ENCODE measurements at places on chromosomes 3 and 15. TPM values are rescaled to one million over a fixed set of nuclear protein-coding genes. Genes with fewer than 3 reads are reported as not detected.

Gene POLR2H
- 76.4 TPM for total RNA-seq

Gene SPATA12
- 10.2 TPM for total RNA-seq

Gene PHC3
- 93.5 TPM for total RNA-seq

Gene PTPRG
- total RNA-seq: 107 TPM

Gene TRIP4
- total RNA-seq: 19.4 TPM

Gene HCN4
- total RNA-seq: 12.6 TPM

Gene ARGFX
- 0.31 TPM for total RNA-seq

Gene LRTM1
- not detected for total RNA-seq

Gene MINAR1
- 1.0 TPM for total RNA-seq

Gene CHRNB4
- 8.0 TPM for total RNA-seq

Gene GLCE
- 15.5 TPM for total RNA-seq

Gene ROBO1
- total RNA-seq: 45.1 TPM

Gene FANCD2OS
- 25.8 TPM for total RNA-seq

Gene SLC27A2
- total RNA-seq: 2.2 TPM

Gene HDC
- 5.8 TPM for total RNA-seq

Gene TTLL13
- 18.0 TPM for total RNA-seq

Gene CCR2
- total RNA-seq: not detected

Gene PCOLCE2
- 10.7 TPM for total RNA-seq
